ELF-1 (cell line): ENCODE measurements at places on chromosomes 6 and 20.
A peak's percentile ranks its signal among the peaks of the same experiment; 100 is the strongest.

- DNase-seq = no peak
Measured at GRCh38 chr20:19012676-19013075, 199.1 kb downstream of the SCP2D1 start.

- no peak for DNase-seq
Measured at GRCh38 chr6:40551966-40552505, 35.1 kb downstream of the LRFN2 start.

- no peak for DNase-seq
Measured at GRCh38 chr20:1280195-1281102, 14.4 kb downstream of the SNPH start.

- DNase-seq = no peak
Measured at GRCh38 chr20:20192366-20192765, 140.0 kb downstream of the CFAP61 start.

- DNase-seq = no peak
Measured at GRCh38 chr20:54167909-54168872, 5.6 kb downstream of the CYP24A1 start.

- DNase-seq = no peak
Measured at GRCh38 chr20:43583982-43584432, 6.7 kb upstream of the IFT52 start.

- DNase-seq = no peak
Measured at GRCh38 chr6:126180585-126180984, 159.3 kb upstream of the CENPW start.

- DNase-seq = no peak
Measured at GRCh38 chr6:116450185-116450710, 10.9 kb upstream of the CALHM6 start.

DNA sequence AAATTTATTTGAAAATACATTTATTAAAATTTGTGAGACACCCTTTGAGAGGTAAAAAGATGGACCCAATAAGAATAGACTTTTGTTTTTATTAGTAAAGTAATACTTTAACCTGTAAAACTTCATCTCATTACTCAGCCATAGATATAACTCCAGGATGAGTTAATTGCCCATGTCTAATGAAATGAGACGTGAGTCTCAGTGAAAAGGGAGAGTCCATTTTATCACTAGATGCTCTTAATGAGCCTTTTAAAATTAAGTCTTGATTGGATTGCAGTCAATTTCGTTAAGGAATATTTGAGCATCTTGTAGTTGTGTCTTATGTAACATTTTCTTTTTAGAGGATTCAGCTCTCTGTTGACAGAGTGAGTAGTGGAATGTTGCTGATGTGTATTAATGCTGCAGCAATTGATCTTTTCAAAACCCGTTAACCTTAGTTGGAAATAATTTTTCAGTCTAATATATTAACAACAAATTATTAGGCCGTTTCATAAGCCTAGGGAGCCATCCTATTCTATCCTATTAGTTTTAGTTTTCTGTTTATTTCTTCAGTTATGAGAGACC, 77.3 kb downstream of the QKI start:
- DNase-seq = no peak

DNA sequence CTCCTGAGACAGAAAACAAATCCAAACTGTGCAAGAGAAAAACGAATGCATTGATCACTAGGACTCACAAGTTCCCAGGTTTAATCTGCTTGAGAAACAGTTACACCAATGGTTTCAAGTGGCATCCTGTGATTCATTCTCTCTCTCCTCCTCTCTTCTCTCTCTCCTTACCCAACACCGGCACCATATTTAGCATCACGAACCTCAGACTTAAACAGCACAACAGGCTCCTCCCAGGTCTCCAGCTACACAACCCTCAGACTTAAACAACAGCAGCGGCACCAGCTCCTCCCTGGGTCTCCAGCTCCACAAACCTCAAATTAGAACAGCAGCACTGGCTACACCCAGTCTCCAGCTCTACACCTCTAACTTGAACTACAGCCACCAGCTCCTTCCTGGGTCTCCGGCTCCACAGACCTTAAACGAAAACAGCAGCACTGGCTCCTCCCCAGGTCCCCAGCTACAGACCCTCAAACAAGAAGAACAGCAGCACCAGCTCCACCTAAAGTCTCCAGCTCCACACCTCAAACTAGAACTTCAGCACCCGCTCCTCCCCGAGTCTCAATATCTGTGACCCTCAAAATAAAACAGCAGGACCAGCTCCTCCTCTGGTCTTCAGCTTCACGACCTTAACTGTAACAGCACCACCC, 355.9 kb downstream of the PREX1 start:
- no peak for DNase-seq

DNA sequence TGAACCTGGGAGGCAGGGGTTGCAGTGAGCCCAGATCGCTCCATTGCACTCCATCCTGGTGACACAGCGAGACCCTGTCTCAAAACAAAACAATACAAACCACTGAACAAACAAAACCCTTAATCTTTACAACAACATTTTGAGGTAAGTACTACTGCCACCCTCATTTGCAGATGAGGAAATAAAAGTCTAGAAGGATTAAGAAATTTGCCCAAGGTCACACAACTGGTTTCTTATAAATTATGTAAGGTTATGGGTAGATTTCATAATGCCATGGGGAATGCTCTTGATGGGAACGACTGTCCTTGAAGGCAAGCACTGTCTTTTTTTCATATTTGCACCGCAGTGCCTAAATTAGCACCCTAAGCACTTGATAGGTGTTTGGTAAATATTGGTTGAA, 13.8 kb upstream of the B4GALT5 start:
- no peak for DNase-seq

DNA sequence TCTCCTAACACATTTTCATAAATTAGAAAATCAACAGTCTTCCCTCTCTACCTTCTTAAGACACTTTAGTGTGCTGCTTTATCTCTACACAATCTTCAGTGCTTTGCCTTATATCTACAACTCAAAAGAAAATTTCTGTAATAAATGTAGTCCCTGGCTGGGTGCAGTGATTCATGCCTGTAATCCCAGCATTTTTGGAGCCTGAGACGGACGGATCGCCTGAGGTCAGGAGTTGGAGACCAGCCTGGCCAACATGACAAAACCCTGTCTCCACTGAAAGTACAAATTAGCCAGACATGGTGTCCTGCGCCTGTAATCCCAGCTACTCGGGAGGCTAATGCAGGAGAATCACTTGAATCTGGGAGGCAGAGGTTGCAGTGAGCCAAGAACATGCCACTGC, 9.7 kb upstream of the EDN1 start:
- DNase-seq = peak; percentile 49

DNA sequence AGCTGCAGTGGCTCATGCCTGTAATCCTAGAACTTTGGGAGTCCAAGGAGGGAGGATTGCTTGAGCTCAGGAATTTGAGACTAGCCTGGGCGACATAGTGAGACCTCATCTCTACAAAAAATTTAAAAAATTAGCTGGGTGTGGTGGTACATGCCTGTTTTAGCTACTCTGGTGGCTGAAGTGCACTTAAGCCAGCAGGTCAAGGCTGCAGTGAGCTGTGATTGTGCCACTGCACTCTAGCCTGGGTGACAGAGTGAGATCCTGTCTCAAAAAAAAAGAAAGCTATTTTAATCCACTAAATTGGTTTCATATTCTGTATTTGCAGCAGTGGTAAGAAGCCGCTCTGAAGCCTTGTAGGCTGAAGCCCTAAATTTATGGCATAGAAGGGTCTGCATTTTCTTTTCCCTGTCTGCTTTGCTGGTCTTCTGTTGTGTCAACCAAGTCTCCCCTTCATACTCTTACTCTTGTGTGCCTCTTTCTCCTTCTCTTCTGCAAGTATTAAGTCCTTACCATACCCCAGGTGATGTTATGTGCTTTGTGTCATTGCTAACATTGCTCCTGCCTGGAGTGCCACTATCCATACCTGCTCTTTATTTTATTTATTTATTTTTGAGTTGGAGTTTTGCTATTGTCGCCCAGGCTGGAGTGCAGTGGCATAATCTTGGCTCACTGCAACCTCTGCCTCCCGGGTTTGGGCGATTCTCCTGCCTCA, 70.9 kb downstream of the MYO6 start:
- DNase-seq = no peak

- no peak for DNase-seq
Measured at GRCh38 chr6:101926149-101926925, 532.8 kb downstream of the GRIK2 start.

DNA sequence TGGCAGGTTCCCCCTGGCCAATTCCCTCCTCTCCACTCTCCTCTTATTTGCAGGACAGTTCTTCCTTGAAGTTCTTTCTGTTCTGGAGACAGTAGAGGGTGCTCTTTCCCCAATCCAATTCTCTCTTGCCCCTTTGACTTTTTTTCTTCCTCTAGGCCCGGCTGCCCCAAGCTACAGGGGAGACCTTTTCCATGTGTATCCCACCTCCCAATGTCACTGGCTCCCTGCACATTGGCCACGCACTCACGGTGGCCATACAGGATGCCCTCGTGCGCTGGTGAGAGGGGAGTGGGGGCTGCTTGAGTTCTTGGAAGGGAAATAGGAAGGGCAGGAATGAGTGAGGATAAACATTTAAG, 1.5 kb downstream of the VARS2 start:
- DNase-seq = peak; percentile 70

DNA sequence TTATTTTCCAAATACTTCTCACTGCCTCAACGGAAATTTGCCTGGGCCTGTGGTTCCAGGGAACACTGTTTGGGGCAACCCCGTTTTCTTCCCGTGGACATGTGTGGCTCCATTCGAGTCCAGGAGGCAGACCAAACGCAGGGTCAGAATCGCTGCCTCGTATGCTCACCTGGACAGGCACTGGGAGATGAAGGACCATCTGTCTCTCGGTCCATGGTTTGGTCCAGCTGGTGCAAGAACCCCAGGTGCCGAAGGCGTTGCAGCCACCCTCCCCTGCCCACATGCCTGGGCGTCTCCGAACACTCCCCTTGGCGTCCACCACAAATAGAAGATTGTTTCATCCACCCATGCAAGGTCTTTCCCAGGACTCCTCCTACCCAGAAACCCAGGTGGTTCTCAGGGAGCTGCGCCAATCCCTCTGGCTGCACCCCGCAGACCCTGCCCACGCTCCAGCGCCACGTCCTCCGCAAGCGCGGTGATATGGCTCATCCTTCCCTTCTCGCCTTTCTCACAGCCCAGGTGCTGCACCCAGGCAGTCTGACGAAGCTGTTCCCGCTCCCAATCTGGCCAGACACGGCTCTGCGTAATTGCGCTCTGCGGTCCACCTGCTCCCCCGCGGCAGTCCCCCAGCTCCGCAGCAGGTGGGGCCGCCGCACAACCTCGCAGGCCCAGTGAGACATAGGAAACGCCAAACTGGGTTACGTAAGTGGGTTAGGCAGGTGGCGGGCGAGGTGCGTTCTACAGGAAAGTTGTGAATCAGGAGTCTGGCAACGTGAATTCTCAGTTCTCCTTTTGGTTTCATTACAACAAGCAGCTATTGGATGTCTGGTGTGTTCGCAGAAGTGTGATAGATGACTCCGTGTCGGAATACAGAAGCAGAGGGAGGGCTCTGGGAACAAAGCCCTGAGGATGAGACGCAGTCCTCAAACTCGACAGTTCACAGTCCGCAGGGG, 146.2 kb upstream of the ECI2 start:
- DNase-seq = peak; percentile 85

GRCh38 chr20:32441638-32442037, 83.5 kb downstream of the ASXL1 start:
- peak; percentile 16 for DNase-seq

- DNase-seq = no peak
Measured at GRCh38 chr6:147046141-147046877, 157.9 kb upstream of the STXBP5 start.

DNA sequence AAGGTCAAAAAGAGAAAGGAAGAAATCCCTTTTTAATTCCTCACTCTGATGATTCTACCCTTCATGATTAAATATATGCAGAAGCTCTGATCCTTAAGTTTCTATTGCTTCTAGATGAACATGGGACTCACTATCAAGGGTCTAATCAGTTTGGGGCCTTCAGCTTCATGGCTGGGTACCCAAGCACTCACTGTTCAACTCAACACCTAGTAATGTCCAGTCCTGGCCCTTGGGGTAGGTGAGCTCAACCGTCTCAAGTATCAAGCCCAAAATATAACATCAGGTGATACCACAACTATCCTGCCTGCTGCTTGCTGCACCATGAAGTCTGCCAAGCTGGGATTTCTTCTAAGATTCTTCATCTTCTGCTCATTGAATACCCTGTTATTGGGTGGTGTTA, at the start of gene SPINT4:
TSS of gene SPINT4 (plus strand) at position 301 of the 400 bp plus-strand sequence. CDS start at position 322, 21 bp downstream.
- DNase-seq = no peak
